D721Med (cell line): ENCODE measurements at places on chromosomes 1 and 21.

GRCh38 chr1:232059726-232060374, 433.3 kb downstream of the DISC1 start:
- no peak for DNase-seq

DNA sequence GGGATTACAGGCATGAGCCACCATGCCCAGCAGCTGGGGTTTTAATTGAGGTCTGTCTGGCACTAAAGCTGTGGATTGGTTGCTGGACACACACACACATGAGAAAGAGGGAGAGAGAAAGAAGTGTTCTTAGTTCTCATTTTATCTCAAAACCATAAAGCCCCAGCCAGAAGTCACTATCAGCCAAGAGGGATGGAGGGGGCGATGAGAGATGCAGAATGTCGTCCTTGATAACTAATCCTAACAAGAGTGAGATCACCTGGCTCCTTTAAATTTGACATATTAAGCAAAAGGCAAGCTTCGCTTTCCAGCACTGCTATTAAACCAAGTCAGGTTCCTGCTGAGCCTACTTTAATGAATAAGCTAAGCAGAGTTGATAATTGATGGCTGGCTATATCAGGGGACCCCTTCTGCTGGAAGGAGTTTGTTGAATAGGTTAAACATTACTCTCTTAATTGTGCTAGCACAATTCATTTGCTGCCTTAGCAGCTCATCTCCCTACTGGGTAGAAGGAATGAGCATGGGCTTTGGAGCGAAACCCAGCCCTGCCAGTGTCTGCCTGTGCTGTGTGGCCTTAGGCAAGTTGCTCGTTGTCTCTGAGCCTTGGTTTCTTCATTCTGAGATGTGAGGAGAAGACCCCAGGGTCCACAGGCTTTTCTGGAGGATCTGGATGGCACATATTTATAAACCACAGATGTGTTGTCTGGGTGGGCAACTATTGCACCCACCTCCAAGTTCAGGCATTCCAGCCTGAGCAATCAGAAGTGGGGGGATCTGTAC, 50.8 kb downstream of the ALPL start:
- DNase-seq = no peak

DNA sequence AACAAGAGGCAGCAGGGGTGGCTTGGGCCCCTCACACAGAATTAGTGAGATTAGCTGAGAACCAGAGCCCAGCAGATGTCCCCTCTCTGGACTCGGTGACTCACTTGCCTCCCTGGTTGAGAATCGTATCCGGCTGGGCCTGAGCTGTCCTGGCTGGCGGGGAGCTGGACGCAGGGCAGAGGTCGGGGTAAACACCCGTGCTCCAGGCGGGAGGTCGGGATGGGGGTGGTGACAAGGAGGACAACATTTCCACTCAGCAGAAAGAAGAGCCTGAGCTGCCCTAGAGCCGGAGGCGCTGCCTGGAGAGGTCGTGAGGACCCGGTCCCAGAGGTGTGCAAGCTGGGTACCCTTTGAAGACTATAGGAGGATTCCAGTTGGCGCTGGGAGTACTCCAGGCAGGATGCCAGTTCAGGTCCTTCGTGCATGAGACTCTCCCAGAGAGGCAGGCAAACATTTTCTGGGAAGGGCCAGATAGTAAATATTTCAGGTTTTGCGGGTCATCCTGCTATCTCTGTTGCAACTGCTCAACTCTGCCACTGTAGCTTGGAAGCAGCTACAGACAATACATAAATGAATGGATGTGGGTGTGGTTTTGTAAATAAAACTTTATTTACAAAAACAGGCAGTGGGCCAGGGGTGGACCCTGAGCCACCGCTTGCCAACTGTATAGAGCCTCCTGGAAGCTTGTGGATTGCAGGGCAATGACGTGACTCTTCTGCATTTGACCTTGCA, 116.8 kb upstream of the WNT4 start:
- DNase-seq = no peak

GRCh38 chr1:112722601-112723510, 7.7 kb upstream of the PPM1J start:
- DNase-seq = peak; percentile 81

DNA sequence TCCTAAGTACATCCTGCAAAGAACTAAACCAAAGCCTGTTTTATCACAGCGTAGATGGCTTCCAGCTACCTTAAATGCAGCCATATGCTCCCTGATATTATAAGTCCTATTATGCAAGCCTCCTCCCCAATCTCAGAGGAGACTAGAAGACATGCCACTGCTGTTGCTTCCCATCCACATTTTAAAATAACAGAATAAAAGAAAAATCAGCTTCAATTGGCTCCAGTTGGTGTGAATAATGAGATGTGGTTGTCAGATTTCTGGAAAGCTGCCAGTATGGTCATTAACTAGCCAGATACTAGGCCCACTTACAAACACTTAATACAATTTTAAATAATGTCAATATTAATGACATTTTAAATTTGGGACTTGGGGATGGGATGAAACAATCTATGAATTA, 25.7 kb downstream of the WARS2 start:
- DNase-seq = no peak

DNA sequence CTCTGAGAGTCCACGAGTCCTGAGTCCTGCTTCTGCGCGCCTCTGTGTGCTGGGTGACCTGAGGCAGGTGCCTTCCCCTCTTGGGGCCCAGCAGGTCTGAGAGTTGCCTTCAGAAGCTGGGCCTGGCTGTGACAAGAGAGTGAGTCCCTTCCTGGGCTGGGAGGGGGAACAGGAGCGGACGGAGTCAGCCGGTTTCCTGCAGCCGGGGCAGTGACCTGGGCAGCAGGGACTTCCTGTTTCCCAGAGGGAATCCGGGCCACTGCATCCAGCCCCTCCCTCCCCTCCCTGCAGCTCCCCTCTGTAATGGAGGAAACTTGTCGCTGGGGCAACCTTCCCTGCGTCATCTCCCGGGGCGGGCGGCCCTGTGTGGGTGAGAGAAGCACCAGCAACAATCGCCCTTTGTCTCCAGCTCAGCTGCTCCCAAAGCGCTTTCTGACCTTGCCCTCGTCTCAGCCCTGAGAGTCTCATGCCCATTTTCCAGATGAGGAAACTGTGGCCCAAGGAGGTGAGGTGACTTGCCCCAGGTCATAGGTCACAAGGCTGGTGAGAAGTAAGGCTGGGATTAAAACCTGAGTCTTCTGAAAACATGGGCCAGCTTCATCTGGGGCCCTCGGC, 61.1 kb downstream of the SDC3 start:
- no peak for DNase-seq

DNA sequence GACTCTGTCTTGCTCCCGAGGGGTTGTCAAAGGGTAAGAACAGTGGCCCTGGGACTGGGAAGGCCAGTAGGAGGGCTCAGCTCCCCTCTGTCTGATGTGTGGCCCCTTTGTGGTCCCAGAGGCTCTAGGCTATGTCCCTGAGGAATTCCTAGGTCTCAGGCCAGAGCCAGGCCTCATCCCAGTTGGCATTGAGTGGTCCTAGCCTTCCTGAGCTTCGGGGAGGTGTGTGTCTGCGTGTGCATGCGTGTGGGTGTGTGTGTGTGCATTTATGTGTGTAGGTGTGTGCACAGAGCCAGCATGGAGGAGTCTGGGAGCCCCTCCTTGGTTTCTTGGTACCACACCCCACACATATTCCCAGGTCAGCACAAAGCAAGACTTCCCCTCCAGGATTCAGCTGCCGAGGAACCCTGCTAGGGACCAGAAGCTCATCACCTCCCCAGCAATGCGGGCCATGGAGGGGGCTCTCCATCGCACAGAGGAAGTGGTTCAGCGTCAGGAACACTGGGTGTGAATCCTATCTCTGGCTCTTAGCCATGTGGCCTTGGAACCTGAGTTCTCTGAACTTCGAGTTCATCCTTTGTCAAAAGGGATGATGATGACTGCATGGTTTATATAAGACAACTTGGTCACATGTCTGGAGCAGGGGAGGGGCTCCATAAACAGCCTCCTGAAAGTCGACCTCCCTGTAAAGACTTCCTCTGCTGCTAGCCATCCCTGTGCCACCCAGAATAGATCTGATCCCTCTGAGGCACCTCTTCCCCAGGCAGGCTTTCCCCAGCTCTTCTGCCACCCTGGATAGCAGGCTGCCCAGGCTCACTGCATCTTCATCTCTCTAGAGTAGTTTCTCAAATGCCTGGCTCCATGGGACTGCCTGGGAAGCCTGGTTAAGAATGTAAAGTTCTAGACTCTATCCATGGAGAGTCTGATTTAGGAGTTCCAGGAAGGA, 8.3 kb upstream of the EPS8L3 start:
- DNase-seq = no peak

GRCh38 chr1:63987014-63987627, 213.3 kb downstream of the ROR1 start:
- DNase-seq = no peak

DNA sequence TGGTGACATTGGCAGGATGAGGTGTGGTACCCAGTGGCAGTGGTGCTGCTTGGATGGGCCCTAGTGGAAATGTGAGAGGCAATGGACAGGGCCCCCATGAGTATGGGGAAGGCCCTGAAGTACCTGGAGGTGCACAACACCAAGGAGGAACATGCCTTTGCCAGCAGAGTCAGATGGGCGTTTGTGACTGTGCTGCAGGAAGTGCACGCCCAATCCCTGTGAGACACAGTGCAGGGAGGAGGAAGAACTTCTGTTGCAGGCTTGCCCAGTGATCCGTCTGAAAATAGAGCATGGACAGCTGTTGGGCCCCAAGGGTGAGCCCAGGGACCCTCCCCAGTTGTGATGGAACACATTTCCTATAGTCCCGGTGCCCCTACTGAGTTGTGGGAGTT, 42.7 kb downstream of the GJA5 start:
- no peak for DNase-seq

DNA sequence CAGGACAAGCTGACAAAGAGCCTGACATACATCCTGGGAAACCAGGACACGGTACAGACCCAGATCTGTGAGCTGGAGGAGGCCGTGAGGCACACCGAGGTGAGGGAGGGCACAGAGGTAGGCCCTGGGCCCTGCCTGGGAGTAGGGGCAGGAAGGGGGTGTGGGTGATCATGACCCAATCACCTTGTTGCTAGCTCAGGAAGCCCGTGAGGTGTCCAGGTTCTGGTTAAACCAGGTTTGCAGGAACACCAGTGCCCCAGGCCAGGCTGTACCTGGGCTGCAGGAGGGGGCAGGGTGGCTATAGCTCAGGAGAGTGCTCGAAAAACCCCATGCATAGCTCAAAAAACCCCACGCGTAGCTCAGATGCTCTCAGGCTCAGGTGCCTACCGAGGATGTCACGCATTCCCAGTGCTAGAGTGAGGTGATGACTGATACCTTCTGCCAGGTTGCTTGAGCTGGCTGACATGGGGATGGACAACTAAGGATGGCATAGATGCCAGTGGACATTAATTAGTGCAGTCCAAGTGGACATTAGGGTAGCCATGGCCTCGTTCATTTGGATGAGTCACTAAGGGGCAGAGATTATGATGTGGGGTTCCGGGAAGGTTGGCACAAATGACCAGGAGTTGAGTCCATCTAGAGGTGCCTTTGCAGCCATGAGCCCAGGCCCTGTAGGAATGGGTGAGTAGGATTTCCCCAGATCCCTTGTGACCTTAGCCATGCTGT, 3.7 kb downstream of the TRIM46 start:
- peak; percentile 27 for DNase-seq

- no peak for DNase-seq
These were observed 577.6 kb downstream of the MATN1 start for GRCh38 chr1:30145723-30146303.

DNA sequence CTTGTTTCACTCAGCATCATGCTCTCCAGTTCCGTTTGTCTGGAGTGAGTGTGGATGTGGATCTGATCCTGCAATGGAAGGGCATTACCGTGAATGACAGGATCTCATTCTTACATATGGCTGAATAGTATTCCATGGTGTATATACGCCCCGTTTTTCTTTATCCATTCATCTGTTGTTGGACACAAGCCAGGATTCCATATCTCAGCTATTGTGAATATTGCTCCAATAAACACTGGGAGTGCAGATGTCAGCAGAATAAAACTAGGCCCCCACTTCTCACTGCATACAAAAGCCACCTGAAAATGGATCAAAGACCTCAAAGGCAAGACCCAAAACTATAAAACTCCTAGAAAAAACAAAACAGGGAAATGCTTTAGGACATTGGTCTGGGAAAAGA, 120.3 kb upstream of the TMPRSS2 start:
- no peak for DNase-seq

GRCh38 chr1:145730900-145731299, 11.6 kb downstream of the CD160 start:
- no peak for DNase-seq

DNA sequence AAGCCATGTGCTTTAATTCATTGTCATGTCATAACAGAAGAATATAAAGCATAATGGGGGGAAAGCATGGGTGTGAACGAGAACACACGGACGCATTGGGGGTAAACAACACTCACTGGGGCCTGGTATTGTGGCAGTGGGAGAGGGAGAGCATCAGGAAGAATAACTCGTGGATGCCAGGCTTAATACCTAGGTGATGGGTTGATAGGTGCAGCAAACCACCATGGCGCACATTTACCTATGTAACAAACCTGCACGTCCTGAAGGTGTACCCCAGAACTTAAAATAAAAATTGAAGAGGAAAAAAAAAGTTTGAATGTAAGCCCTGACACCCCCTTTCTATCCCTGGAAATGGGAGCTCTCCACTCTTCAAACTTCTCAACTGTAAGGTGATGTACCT, 34.9 kb upstream of the CACHD1 start:
- no peak for DNase-seq

GRCh38 chr1:50611675-50612074, 188.4 kb upstream of the DMRTA2 start:
- DNase-seq = no peak

GRCh38 chr1:91381844-91382243, 22.8 kb downstream of the HFM1 start:
- no peak for DNase-seq

GRCh38 chr1:94296018-94296417, 58.6 kb upstream of the ARHGAP29 start:
- DNase-seq = no peak

GRCh38 chr21:22679207-22679606, 1681.0 kb downstream of the NCAM2 start:
- DNase-seq = no peak

GRCh38 chr1:152972196-152972886, 1.9 kb downstream of the SPRR4 start:
- no peak for DNase-seq

DNA sequence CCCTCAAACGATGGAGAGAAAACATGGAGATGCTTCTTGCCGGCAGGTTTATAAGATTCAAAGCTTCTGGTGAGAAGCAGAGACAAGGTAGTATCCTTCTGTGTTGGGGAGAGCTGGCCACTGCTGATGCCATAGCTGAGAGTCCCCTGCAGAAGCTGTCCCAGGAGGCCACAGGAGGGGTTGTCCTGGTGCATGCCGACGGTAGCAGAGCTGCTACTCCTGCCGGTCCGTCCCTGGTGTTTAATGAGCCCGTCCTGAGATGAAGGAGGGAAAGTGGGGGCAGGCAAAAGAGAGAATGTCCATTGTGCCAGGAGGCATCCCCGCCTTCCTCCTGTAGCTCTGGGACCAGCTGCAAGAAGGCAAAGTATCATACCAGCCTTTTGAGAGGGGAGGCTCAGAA, 10.4 kb upstream of the C2CD2 start:
- DNase-seq = no peak
